ENCODE measurements at places on chromosomes 4 and X.

DNA sequence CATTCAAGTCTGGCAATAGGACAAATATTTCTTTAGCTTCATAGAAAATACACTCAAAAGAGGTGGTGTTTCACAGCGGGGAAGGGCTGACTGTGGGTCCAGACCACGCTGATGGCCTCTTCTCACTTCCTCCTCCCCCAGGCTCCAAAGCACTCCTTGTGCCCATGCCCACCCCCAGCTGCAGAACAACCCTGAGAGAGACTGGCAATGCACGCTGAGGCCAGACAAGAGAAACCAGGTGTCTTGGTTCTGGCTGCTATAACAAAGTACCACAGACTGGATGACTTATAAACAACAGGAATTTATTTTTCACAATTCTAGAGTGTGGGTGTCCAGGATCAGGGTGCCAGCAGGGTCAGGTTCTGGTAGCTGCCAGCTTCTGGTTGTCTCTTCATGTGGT lies 386.1 kb downstream of the FBXW7 start:
- no peak overlapping the region for H3K27ac ChIP-seq
- DNase-seq, result no peak
- peaks cover 6% of the 10 kb centered on the region for H3K27me3 ChIP-seq
- peaks cover 2% of the 10 kb centered on the region for H3K36me3 ChIP-seq
- no peaks in the 10 kb centered on the region for H3K4me1 ChIP-seq
- no peak overlapping the region for H3K4me3 ChIP-seq

DNA sequence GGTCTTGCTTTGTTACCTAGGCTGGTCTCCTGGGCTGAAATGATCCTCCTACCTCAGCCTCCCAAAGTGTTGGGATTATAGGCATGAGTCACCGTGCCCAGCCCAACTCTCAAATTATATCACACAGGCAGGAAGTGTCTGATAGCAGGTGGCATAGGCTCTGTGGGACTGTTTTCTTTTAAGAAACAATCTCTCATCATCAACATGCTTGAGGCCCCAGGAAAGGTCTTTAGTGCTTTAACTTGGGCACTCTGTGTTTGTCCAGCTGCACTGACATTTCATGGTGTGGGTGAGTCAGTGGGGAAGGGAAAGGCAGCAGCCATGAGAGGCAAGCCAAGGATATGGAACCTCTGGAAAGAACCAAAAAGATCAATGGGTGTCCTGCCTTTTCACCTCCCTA lies 88.1 kb upstream of the TSPAN5 start:
- H3K27me3 ChIP-seq, result no peaks in the 10 kb centered on the region
- H3K36me3 ChIP-seq, result no peaks in the 10 kb centered on the region
- H3K4me1 ChIP-seq, result no peaks in the 10 kb centered on the region
- H3K27ac ChIP-seq, result no peak overlapping the region

DNA sequence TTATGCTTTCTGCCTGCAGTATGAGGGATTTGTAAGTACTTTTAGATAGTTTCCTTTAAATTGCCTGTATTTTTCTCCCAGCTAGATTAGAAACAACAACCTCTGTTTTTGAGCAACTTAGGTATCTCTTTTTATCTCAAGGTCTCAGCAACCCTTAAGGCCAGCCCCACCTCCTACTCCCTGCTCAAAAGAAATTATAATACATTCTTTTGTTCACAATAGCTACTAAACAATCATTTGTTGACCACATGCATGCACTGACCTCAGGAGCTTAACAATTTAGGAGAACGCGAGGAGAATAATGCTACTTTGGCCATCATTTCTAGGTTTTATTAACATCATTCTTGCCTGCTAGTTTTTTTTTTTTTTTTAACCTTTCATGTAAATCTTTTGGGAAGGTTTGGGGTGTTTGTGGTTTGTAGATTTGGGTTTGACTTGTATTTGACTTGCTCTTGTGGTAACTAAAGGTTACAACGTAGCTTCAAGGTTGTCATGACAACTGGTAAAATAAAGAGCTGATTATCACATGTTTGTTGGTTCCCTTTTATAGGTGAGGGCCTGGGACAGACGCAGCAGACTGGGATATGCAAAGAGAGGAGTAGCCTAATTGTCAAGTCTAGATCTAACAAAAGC lies 145.4 kb upstream of the PLAC1 start:
- H3K4me1 ChIP-seq, result peaks cover 17% of the 10 kb centered on the region
- peak overlapping the region; percentile 75 for H3K27ac ChIP-seq
- no peak for DNase-seq

DNA sequence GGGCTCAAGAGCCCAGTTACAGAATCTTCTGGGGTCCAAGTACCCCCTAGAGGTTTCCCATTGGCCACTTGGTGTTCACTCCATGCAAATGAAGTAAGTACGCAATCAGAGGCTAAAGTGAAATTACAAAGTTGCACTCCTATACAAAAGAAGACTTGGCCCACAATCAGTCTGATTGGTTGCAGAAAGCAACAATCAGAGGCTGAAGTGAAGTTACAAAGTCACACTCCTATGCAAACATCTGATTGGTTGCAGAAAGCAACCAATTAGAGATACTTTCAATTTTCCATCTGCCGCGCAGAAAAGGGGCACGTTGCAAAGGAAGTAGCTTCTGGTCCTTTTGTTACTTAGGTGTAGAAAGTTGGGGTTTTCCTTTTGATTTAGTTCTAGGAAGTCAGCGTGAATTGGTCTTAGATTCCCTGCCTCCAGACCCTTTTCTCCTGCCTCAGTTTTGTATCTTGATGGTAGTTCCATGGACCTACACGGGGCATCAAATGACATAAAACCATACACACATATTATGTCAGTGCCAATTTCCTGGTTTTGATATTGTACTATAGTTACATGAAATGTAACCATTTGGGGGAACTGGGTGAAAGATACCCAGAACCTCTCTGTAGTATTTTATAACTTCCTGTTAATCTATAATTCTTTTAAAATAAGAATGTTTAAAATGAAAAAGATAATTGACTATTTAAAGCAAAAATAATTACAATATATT lies 12.4 kb upstream of the PIN4 start:
- H3K36me3 ChIP-seq, result no peaks in the 10 kb centered on the region
- DNase-seq, result no peak
- H3K4me3 ChIP-seq, result peak overlapping the region; percentile 69

GRCh38 chr4:52376132-52376704 lies 282.9 kb downstream of the USP46 start:
- no peaks in the 10 kb centered on the region for H3K36me3 ChIP-seq
- peaks cover 12% of the 10 kb centered on the region for H3K27me3 ChIP-seq
- H3K4me1 ChIP-seq, result no peaks in the 10 kb centered on the region
- no peak overlapping the region for H3K4me3 ChIP-seq

GRCh38 chr4:115664285-115664684 lies 550.9 kb upstream of the NDST4 start:
- H3K27me3 ChIP-seq, result no peaks in the 10 kb centered on the region
- H3K27ac ChIP-seq, result no peak overlapping the region
- no peak overlapping the region for H3K4me3 ChIP-seq
- no peak for DNase-seq

Measured in activated B cell treated with CpG ODN at 0.5 μM for 24 hours (primary cell).